ENCODE measurements at places on chromosomes 13 and 19.

DNA sequence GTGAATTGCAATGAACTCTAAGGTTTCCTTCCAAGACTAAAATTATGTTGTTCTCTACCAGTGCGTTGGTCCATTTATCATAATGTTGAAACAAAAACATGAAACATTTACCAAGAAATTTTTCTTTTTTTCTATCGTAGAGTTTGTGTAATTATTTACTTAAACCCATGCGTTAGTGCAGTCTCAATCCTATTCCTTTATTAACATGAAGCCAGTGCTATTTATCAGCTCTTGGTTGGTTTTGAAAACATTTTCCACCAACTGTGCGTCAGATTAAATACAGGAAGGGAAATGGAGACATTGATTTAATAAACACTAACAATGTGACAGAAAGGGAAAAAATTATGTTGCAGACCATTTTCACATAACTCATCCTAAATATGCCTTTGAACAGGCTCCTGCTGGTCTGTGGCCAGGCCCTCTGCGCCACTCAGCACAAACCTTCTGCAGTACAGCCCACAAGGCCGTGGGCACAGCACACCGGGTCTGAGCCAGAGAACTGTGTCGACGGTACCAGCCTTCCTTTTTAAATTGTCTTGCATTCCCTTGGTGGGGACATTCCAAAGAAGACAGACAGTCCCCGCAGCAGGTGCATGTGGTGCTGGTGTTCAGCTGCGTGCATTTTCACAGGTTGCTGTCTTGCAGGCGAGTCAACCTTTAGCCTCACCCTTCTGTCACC, 135.8 kb downstream of the SHISA2 start:
- DNase-seq, result no peak

DNA sequence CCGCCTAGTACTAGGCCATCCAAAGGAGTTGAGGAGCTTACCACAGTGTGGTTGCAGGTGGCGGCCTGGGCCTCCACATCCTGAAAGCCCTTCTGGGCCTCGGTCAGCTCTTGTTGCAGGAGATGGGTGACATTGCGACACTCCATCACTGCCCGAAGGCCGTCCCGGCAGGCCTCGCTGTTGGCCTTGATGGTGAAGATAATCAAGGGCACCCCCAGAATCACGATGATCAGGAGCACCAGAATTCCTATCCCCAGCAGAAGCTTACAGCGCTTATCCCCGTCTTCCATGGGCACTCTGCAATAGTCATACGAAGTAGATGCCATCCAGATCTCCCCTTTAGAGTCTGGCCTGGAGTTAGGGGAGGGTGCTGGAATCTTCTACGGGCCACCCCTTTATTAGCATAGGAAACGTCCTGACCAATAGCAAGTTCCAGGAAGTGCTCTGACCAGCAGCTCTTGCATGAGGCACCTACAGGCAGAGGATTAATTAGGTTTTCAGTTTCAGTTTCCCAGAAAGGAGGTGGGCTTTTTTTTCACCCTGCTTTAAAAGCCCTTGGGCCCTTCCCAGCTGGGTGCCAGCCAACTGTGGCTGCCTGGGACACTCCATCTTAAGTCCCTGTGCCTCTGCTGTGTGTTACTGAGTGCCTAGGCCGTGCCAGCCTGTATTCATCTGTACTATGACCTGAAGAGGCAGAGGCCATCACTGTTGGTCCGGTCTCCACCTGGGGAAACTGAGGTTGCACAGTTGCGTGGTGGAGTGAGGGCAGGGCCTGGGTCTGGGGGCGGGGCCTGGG, at the start of gene BST2:
BST2 (minus strand) TSS at position 381 of the 796 bp plus-strand sequence; CDS start at position 326, 55 bp downstream.
- no peak for DNase-seq

DNA sequence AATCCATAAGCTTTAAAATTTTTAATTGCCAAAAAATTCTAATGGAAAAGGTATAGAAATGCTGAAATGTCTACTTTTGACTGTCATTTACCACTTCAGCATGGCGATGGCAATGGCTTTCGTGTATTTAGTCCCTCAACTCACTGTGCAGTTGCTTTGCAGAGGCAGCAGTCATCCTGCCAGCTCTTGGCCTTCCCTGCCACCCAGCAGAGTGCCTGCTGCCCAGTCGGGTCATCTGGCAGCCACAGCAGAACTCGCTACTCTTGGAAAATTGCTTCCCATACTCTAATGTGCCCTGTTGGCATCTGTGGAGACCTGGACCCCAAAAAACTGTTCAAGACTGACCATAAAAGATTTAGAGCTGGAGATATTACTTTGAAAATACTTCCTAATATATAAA, 383.2 kb downstream of the UQCRFS1 start:
- no peak for DNase-seq

DNA sequence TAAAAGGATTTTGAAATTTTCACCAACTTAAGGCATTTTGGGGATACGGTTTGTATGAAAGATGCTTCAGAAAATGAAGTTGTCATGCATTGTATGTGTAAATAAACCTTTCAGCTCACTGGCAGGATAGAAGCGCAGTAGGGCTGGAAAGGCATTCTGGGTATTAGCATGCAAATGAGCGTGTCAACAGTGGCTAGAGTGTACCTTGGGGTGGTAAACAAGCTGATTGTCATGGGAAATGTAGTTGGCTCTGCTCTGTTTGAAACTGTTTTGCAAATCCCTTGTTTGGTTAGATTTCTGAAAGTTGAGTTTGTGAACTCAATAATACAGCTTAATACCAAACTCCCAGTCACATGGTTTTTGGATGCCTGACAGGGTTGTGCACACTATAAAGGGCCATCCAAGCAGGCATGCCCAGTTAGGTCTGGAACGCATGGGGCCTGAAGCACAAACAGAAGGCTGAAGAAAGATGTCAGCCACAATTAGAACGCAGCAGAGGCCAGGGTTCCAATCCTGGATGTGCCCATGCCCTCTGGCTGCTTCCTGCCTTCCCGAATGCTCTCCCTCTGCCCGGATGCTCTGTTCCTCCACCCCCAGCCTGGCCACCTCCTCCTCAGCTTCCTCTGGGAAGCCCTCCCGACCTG, 14.6 kb downstream of the GSX1 start:
- DNase-seq, result no peak
